Activated naive CD4-positive, alpha-beta T cell (primary cell): ENCODE measurements at places on chromosomes 6 and 20.

DNA sequence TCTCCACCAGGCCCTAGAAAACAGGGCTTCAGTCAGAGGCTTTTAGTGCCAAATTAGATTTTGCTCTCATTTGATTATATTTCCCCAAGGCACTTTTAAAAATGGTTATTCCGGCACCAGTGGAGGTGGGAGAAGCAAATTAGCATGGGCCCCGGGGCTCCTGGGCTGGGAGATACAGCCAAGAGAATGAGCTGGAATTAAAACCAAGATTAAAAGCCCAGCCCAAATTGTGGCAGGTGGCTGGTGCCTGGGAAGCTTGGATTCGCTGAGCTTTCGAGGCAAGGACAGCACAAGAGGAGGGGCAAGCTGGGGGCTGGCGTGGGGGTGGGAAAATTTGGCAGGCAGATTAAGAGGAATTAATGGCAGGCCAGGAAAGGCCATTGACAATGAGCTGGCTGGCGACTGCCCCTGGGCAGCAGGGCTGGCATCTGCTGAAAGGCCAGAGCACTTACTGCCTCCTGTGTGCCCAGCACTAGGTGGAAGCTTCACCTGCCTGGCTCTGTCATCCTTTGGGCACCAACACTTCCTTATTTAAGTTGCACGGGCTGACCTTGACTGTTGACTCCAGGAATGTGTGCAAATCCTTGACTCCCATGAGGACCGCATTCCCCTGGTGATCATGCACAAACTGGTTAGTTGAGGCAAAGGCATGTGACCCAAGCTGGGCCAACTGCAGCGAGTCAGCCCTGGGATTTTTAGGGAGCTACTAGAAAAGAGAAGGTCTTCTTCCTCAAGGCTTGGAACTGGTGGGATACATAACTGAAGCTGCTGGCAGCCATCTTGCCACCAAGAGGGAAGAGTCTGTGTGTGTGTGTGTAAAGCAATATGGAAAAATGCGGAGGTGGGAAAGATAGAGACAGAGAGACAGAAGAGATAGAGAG lies 76.1 kb downstream of the SULF2 start:
- no peak for DNase-seq

DNA sequence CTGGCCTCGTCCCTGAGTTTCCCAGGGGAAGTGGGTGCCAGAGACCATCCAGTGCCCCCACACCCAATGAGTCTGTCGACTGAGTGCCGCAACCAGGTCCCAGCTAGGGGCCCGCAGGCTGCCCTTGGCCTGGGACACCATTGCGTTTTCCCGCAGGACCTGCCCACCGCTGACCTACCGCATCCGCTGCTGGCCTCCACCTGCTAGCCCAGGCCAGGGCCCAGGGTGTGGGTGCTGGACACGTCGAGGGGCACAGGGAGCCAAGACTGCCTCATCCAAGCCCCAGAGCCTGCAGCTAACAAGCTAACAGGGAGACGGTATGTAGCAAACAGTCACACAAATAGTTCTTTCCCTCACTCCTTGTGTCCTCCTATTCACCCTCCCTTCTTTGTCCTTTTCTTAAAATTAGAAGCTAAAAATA lies 97.7 kb downstream of the TMEM242 start:
- DNase-seq, result no peak

- no peak for DNase-seq
Measured at GRCh38 chr6:31423550-31423949, 20.2 kb downstream of the MICA start.

DNA sequence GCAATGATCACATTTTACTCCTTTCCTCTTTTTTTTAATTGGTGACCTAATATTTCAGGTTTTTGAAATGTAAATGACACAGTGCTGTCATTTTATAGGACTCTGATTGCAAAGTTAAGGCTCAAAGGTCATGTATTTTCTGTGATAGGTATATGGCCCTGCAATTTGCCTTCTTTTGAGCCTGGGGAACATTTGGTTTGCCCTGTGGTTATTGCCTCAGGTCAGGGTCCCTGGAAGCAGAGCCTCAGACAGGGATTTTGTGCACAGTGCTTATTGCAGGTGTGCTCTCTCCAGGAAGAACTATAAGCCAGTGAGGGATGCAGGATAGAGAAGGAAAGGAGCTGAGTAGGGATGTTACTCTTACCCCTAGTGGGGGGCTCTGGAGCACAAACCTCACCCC lies 229.3 kb upstream of the ECI2 start:
- DNase-seq, result no peak

DNA sequence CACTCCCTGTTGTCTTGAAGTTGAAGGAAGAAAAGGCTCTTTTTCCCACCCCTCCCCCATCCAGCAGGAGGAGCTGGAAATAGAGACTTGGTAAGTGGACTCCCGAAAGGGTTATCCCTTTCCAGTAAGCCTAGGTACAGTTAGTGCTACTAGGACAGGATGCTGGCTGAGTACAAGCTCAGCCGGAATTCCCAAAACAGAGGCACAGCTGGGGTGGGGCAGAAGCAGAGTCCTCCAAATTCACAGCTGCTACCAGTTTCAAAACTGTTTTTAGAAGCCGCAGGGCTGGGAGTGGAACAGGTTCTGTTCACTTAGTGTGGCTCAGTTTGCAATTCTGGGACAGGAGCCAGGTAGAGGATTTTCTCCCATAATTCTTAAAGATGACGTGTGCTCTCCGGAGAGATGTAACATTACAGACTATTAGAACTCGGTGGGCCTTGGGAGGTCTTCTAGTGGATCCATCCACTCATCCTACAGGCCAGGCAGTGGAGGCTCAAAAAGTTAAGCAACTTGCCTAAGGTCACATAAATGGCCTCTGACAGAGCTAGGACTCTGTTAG lies 19.0 kb upstream of the UTRN start:
- DNase-seq, result no peak

- no peak for DNase-seq
Measured at GRCh38 chr6:52517502-52518278, 59.2 kb downstream of the TRAM2 start.
